ENCODE measurements at places on chromosomes 13 and 19.

DNA sequence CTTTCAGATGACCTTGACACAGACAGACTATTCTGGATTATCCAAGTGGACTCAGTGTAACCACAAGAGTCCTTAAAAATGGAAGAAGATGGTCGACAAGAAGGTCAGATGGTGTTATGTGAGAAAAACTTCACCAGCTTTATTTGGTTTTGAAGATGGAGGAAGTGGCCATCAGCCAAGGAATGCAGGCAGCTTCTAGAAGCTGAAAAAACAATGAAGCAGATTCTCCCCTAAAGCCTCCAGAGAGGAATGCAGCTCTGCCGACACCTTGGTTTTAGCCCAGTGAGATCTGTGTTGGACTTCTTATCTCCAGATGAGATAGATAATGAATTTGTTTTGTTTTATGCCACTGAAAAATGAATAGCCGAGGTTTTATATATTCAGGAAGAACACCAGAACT, 501.5 kb downstream of the DCT start:
- no peak for DNase-seq

DNA sequence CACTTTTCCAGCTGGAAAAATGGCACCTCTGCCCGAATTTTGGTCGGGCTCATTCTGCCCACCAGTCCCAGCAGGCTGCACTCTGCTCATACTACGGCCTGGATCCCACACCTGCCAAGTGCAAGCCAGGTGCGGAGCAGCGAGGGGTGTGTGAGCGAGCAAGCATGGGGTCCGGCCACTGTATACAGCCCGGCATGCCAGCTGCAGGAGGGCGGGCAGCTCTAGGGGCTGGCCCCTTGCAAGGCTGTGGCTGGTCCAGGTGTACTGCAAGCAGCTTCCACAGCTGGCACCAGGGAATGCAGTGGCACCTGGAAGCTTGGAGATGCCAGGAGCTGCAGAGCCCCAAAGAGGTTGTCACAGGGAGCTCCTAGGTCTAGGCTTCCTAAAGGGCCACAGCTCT, 2.7 kb upstream of the INTS6 start:
- DNase-seq = no peak

GRCh38 chr19:13071444-13072187, 31.0 kb downstream of the LYL1 start:
- DNase-seq = no peak

DNA sequence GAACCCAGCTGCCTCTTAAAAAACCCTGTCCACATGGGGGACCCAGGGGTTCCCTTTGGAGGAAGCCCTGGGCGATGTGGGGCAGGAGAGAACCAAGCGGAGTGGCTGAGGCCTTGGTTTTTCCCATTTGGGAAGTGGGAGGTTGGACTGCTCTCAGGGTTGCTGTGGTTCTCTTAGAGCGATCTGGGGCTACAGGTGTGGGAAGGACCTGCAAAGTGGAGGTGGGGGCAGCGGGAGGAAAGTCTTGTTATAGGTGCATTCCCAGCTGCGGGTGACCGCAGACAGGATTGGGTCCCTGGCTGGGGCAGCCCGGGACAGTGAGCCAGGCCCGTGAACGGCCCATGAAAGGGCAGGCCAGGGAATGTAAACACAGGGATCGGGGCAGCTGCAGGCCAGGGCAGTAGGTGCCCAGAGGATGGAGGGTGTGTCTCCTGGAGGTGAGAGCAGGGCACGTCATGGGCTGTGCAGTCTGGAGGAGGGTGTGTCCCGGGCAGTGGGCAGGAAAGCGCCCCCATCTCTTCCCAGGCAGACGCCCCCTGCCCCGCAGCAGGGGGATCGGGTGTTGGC, 814 bp downstream of the SLC25A23 start:
- DNase-seq = no peak

- no peak for DNase-seq
These were observed 10.9 kb downstream of the SLC46A3 start for GRCh38 chr13:28707629-28708427.

DNA sequence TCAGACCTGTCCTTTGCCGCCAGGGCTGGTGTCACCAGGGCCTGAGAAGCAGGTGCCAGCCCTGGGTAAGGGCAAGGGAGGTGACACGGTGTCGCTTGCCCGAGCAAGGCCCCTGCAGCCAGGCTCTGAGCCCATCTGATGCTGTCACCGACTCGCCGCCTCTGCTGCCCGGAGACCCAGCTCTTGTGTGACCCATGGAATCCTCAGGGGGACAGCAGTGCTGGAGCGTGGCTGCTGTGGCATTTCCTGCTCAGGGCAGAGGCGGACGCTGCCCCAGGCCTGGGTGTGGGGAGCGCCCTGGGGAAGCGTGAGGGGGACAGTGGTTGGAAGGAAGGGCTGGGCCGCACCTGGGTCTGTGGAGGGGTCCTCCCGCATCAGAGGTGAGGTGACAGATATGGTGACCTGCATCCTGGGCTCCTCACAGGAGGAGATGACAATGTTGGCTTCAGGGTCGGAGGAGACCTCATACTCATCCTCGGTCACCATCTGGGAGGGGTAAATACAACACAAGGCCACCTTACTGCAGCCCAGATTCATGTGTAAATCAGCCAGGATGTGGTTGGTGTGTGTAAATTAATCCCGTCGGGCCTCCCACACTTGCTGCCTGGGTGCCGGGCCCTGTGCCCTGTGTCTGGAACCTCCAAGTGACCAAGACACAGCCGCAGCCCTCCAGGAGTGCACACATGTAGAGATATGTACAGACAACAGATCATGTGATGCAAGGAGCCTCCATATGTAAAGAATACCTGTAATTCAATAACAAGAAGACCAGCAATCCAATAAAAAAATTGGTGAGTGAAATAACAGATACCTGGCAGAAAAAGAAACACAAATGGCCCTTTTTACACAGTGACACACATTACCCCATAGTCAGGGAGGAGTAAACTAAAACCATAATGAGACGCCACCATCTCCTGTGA, 27.6 kb upstream of the MATK start:
- DNase-seq = no peak

DNA sequence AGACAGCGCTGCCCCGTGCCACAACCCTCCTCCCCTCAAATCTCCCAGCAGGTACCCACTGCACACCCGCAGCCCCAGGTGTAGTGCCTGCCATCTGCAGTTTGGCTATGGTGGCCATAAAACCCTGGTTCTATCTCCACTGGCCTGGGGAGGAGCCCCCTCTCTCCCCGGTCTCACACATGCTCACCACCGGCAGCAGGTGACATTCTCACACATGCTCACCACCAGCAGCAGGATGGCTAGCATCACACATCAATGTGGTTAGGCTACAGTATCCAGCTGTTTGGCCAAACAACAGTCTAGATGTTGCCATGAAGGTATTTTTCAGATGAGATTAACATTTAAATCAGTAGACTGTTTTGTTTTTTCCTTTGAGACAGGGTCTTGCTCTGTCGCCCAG, 31.1 kb downstream of the ELL start:
- no peak for DNase-seq

GRCh38 chr13:36251526-36251925, 37.2 kb upstream of the SOHLH2 start:
- DNase-seq = no peak

- DNase-seq = peak; percentile 18
These were observed 3.3 kb upstream of the CEACAM7 start for GRCh38 chr19:41691268-41691970.

DNA sequence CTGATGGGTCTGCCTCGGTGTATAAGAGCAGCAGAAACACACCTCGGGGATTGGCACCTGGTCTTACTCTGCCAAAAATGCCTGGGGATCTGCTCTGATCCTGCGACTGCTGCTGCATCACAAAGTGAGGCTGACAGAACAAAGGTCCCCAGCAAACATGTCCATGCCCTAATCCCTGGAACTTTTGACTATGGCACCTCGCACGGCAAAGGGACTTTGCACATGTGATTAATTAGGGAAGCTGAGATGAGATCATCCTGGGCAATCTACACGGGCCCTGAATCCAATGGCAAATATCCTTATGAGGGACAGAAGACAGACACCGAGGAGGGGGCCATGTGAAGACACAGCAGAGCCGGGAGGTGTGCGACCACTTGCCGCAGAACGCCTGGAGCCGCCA, 8.5 kb downstream of the GGACT start:
- DNase-seq = no peak

GRCh38 chr13:27130979-27131623, 40.5 kb downstream of the USP12 start:
- peak; percentile 39 for DNase-seq
